Naive thymus-derived CD8-positive, alpha-beta T cell (primary cell): ENCODE measurements at places on chromosomes 4 and X. TPM values are rescaled to one million over a fixed set of nuclear protein-coding genes. Genes with fewer than 3 reads are reported as not detected.

The CXCL1 gene
- total RNA-seq: not detected

The SLITRK2 gene
- not detected for total RNA-seq

The RTL9 gene
- total RNA-seq: not detected

The ATOH1 gene
- not detected for total RNA-seq

The TMEM31 gene
- total RNA-seq: not detected

The MAML3 gene
- total RNA-seq: 4.9 TPM

The RASL11B gene
- total RNA-seq: 0.73 TPM

The HPGD gene
- 7.5 TPM for total RNA-seq

DNA sequence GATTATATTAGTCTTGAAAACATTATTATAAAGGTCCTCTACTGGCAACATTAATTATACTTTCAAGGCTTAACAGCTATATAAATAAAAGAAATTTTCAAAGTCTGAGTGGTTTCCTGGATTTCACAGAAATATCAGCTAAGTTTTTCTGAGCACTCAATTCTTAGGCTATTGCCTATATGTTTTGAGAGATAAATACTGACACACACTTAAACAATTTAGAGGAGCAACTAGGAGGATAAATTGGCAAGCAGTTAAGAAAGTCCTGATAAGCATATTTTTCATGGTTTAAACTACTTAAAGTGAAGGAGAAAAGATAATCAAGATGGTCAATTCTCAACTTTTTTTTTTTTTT, 2.7 kb upstream of the MGARP start:
- peaks cover 5% of the 10 kb centered on the region for H3K36me3 ChIP-seq
- H3K4me1 ChIP-seq: peaks cover 19% of the 10 kb centered on the region
- DNase-seq: no peak
- H3K27me3 ChIP-seq: peaks cover 11% of the 10 kb centered on the region
- no peak overlapping the region for H3K27ac ChIP-seq

DNA sequence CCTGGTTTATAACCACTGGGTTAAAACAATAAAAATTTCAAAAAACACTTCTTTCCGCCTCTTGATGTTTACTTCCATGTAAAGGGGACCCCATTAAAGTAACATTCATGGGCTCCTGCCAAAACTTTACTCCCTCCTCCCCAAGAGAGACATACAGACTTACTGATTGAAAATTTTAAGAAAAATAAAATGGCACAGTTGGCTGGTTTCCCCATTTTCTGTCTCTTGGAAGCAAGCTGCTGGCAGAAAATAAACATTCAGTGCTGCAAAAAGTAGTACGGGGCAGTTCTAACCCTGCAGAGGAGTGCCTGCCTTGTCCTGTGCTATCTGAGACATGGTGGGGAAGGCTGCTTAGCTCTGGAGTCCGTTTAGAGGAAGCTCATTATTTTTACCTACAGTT, 187.3 kb upstream of the INTU start:
- no peaks in the 10 kb centered on the region for H3K27me3 ChIP-seq
- no peak for DNase-seq
- H3K27ac ChIP-seq: no peak overlapping the region
- H3K4me3 ChIP-seq: no peak overlapping the region
- H3K4me1 ChIP-seq: no peaks in the 10 kb centered on the region

DNA sequence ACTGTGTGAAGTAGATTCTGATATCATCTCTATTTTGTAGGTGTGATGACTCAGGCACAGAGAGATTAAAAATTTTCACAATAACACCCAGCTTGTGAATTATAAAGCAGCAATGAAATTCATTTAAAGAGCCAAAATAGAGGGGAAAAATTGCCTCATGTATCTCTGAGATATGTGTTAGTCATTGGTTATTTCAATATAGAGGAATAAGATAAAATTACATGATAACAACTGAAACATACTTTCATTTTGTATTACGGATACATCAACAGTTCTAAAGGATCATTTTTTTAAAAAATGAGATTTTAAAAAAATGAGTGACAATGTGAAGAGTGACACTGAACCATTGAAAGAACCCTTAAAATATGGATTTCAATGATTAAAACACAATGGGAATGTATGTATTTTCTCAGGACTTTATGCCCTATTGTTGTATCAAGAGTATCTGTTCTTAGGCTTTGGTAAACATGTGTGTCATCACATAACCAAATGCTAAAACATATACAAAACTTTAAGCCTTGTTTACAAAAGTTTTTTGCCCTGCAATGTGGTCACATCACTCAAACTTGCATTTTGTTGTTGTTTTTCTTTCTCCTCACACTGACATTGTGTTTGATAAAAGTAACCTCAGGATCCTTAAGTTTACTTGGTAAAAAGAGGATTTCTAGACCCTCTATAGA, 221.3 kb downstream of the ANTXR2 start:
- no peaks in the 10 kb centered on the region for H3K36me3 ChIP-seq
- DNase-seq: no peak
- no peak overlapping the region for H3K27ac ChIP-seq
- H3K27me3 ChIP-seq: no peaks in the 10 kb centered on the region

DNA sequence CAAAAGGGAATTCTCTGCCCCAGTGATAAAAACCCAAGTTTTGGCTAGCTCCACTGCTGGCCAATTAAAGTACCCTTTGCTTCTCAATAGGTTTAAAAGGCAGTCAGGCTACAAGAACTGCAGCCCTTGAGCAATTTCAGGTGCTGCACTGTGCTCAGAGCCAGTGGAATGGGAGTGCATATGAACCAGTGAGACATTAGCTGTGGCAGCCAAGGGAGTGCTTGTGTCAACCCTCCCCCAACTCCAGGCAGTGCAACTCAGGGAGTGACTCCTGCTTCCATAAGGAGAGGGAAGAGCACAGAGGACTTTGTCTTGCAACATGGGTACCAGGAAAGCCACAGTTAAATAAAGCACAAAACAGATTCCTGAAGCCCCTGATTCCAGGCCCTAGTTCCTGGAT, 61.6 kb upstream of the VAMP7 start:
- peaks cover 27% of the 10 kb centered on the region for H3K27me3 ChIP-seq
- H3K4me1 ChIP-seq: no peaks in the 10 kb centered on the region
- no peak overlapping the region for H3K27ac ChIP-seq
- no peak for DNase-seq
- peaks cover under 1% of the 10 kb centered on the region for H3K36me3 ChIP-seq
- no peak overlapping the region for H3K4me3 ChIP-seq

- no peak for DNase-seq
- no peaks in the 10 kb centered on the region for H3K27me3 ChIP-seq
- H3K4me3 ChIP-seq: no peak overlapping the region
- no peaks in the 10 kb centered on the region for H3K4me1 ChIP-seq
- H3K36me3 ChIP-seq: no peaks in the 10 kb centered on the region
Measured at GRCh38 chrX:33434256-33435092, 223.1 kb upstream of the DMD start.

- DNase-seq: no peak
- no peaks in the 10 kb centered on the region for H3K36me3 ChIP-seq
- no peaks in the 10 kb centered on the region for H3K4me1 ChIP-seq
Measured at GRCh38 chrX:99242001-99242400, 1168.1 kb downstream of the PCDH19 start.

- no peaks in the 10 kb centered on the region for H3K27me3 ChIP-seq
- DNase-seq: no peak
- H3K4me3 ChIP-seq: no peak overlapping the region
Measured at GRCh38 chrX:40209951-40210617, 112.3 kb upstream of the BCOR start.

GRCh38 chrX:9180623-9181022, 146.7 kb upstream of the FAM9B start:
- H3K4me1 ChIP-seq: no peaks in the 10 kb centered on the region
- H3K27ac ChIP-seq: no peak overlapping the region
- H3K4me3 ChIP-seq: no peak overlapping the region
- no peaks in the 10 kb centered on the region for H3K27me3 ChIP-seq
- H3K36me3 ChIP-seq: peaks cover under 1% of the 10 kb centered on the region

DNA sequence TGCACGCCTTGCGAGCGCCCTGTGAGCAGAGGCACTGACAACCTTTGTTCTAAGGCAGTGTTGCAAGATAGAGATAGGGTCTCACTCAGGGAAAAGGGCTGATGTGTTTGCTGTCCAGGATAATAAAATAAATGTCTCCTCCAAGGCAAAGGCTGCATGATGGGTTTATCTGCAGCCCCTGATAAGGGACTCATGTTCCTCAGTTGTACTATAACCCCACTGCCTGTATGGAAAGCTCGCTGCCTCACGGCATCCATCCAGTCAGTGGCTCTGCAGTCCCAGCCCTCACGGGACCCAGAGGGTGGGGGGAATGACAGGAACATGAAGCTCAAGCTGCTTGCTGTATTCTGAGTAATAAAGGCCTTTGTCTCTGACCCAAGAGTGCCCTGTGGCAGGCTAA, 22.6 kb downstream of the BCLAF3 start:
- H3K27me3 ChIP-seq: no peaks in the 10 kb centered on the region
- no peak overlapping the region for H3K4me3 ChIP-seq

DNA sequence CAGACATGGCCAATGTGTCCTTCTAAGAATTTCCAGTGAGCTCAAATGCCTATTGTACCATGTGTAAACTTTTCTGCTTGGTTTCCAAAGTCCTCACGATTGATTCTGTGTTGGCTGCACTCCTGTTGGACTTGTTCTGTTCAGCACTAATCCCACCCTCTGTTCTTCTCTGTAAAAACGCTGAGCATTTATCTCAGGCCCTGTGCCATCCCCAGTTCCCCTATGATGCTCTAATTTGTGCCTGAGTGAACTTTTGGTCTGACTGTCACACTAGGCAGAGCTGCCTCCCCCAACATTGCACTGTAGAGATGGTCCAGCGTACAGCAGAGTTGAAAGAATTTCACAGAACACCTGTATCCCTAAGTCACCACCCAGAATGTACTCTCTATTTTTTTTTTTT, 76.1 kb upstream of the STS start:
- no peaks in the 10 kb centered on the region for H3K27me3 ChIP-seq
- H3K36me3 ChIP-seq: peaks cover 5% of the 10 kb centered on the region
- peaks cover 46% of the 10 kb centered on the region for H3K4me1 ChIP-seq
- H3K27ac ChIP-seq: no peak overlapping the region
- no peak for DNase-seq

GRCh38 chr4:99507349-99507748, 3.5 kb upstream of the C4orf17 start:
- DNase-seq: no peak
- H3K36me3 ChIP-seq: no peaks in the 10 kb centered on the region
- peak overlapping the region; percentile 70 for H3K27ac ChIP-seq

DNA sequence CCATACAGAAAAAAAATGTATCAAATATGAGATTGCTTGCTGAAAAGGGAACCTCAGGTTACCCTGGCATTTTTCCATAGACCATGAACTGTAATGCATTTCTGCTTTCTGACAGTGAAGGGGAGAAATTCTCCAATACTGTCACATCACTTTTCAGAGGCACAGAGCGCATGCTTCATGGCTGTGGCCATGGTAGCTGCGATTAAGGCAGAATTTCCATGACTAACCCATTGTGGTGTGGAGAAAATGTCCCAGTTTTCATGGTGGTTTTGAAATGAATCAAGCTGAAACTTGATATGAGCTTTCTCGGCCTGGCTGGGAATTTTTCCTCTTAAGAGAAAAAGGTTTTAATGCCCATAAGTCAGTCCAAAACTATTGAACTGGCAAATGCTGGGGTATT, 39.5 kb upstream of the MAP3K15 start:
- no peaks in the 10 kb centered on the region for H3K4me1 ChIP-seq
- H3K4me3 ChIP-seq: no peak overlapping the region
- H3K27ac ChIP-seq: no peak overlapping the region
- H3K36me3 ChIP-seq: no peaks in the 10 kb centered on the region
- H3K27me3 ChIP-seq: no peaks in the 10 kb centered on the region

DNA sequence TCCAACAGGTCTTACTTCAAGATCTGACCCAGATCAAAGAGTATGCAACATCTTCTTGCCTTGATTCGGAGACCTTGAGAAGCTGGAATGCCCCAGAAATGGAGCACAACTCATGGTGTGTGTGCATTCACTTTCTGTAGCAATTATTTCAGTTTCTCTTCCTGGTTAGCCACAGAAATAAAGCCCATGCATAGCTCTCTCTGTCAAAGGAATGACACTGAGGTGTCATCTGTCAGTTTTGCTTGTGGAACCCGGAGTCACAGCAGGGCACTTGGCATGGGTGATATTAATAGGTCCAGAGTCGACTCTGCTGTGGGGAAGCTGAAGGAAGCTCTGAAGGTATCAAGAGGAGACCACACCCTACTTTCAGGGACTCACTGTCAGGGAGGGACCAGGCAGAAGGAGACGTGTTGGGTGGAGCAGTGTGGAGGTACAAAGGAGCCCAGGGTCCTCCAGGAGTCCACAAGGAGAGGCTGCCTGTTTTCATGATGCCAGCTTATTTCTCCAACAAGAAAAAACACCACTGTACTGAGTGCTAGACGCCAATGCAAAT, 10.7 kb downstream of the CLNK start:
- H3K4me1 ChIP-seq: peaks cover 8% of the 10 kb centered on the region
- no peak overlapping the region for H3K27ac ChIP-seq
- no peaks in the 10 kb centered on the region for H3K27me3 ChIP-seq
- no peaks in the 10 kb centered on the region for H3K36me3 ChIP-seq
- no peak for DNase-seq

GRCh38 chr4:53571936-53572599, 19.2 kb downstream of the LNX1 start:
- no peaks in the 10 kb centered on the region for H3K4me1 ChIP-seq
- H3K27me3 ChIP-seq: no peaks in the 10 kb centered on the region
- no peak overlapping the region for H3K27ac ChIP-seq

DNA sequence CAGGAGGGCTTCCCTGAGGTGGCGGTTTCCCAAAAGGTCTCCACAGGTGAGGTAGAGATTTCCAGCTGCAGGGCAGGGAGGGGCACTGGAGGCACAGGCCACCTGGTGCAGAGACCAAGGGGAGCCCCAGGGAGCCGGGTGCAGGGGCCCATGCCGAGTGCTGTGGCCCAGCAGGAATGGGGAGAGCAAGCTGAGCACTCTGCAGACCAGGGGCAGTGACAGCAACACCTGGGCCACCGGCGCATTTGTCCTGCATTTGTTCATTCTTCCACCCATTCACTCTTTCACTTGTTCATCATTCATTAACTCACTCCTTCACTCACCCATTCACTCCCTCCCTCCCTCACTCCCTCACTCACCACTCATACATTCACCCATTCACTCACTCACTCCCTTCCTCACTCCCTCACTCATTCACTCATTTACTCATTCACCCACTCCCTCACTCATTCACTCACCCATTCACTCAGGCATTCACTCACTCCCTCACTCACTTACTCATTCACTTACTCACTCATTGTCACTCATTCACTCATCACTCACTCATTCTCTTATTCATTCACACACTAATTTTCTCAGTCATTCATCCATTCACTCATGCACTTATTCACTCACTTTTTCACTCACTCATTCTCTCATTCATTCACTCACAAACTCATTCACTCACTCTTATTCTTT, 16.3 kb downstream of the CPZ start:
- peaks cover 2% of the 10 kb centered on the region for H3K4me1 ChIP-seq
- no peak overlapping the region for H3K27ac ChIP-seq
- no peak for DNase-seq

GRCh38 chr4:2936773-2937145, 26.4 kb downstream of the NOP14 start:
- H3K36me3 ChIP-seq: peaks cover 2% of the 10 kb centered on the region
- peak overlapping the region; percentile 65 for H3K27ac ChIP-seq
- H3K4me1 ChIP-seq: peaks cover 35% of the 10 kb centered on the region

- peaks cover 29% of the 10 kb centered on the region for H3K4me1 ChIP-seq
- no peak overlapping the region for H3K4me3 ChIP-seq
- DNase-seq: no peak
- peak overlapping the region; percentile 88 for H3K27ac ChIP-seq
- peaks cover 14% of the 10 kb centered on the region for H3K36me3 ChIP-seq
Measured at GRCh38 chr4:184406958-184407391, 67.4 kb downstream of the IRF2 start.

GRCh38 chrX:107029752-107030151, 29.7 kb upstream of the MORC4 start:
- no peak overlapping the region for H3K4me3 ChIP-seq
- no peaks in the 10 kb centered on the region for H3K36me3 ChIP-seq
- peaks cover 4% of the 10 kb centered on the region for H3K27me3 ChIP-seq
- H3K27ac ChIP-seq: no peak overlapping the region
